Mesothelial cell of epicardium (in vitro differentiated cells): ENCODE measurements at places on chromosomes 11 and 22.

DNA sequence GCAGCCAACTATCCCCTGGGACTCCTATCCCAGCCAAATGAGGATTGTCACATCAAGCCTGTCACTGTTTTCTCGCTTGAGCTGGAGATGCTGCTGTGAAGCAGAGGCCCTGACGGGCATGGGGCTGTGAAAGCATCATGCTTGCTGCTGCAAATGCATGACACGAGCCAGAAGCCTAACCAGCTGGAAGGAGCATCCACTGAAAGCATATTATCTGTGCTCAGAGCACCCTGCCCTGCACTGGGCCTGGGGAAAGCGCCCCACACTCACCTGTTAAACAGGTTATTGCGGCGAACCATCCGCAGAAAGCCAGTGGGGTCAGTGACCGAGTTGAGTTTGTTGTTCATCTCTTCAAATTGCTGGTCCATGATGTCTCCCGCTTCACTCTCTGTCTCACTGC is 110.9 kb upstream of the PITPNB start:
- no peak for DNase-seq

- DNase-seq: no peak
These were observed 44.3 kb upstream of the BMAL1 start for GRCh38 chr11:13233173-13233745.

- no peak for DNase-seq
These were observed 1.4 kb upstream of the CELSR1 start for GRCh38 chr22:46538814-46539160.

- no peak for DNase-seq
These were observed 15.6 kb downstream of the ARAP1 start for GRCh38 chr11:72736452-72737069.

- no peak for DNase-seq
These were observed 40.5 kb upstream of the STK33 start for GRCh38 chr11:8634498-8634897.

DNA sequence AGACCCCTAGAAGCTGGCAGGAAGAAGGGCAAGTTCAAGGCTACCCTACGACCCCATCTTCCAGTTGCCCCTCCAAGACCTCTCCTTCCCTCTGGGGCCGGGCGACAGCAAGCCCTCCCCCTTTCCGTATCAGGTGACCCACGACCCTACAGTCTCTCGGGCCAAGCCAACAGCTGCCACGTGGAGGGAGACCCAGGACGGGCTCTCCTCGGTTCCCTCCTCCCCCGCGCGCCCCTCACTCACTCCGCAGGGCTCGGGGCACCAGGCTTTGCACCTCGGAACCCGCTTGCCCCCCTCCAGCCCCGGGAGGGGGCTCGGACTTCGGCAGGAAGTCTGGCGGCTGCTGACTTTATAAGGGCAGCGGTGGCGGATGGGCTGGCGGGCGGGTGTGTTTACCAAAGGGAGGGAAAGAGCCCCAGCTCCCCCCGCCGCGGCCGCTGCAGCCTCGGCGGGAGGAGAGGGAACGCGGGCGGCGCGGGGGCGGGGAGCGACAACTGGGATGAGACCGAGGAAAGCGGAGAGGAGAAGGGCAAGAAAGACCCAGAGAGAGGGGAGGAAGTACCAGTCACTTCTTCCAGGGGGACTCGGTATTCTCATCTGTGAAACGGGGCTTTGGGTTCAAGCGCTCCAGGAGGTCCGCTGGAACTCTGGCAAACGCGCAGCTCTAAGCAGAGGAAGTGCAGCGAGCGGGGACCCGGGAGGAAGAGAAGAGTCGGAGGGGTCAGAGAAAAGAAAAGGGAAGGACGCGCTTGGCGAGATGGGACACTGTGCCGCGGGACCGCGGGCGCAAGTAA is 767 bp downstream of the SLC43A1 start:
- no peak for DNase-seq

DNA sequence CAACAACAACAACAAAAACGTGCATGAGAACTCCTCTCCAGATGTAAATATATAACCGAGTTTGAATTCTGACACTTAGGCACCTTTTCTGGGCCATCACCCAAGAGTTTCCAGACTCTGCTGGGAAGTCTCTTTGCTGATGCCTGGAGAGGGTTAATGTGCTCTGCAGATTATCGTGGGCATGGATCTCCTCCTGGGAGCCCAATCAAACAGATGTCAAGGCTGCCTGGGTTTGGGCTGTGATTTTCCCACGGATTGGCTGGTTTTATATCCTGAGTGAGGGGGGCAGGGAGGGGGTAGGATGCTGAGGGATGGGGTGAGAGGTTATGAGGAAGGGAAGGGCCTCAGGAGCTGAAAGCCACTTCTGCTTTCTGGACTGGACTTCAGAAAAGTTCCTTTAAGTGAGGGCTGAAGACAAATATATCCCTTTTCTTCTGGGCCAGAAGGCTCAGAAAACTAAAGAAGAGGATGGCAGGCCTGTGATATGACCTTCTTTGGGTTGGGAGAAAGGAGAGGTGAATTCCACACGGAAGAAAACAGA is 4.2 kb downstream of the ELF5 start:
- DNase-seq: no peak

- no peak for DNase-seq
These were observed 36.0 kb downstream of the PARVA start for GRCh38 chr11:12413141-12414052.

DNA sequence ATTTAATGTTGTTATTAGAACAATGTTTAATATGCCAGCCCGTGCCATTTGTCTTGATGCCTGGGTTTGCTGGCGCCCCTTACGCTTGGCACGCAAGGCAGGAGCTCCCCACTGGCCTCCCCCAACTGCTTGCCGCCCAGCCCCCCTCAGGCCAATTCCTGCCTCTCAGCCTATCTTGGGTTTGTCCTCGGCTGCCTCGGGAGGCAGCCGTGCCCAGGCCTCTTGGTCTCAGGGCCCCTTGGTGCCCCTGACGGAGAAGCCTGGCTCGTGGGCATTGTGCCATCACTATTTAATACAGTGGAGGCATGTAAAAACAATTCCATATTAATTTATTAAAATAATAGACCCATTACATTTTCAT is 119.8 kb downstream of the KCNQ1OT1 start:
- peak; percentile 30 for DNase-seq

- no peak for DNase-seq
These were observed 26.9 kb upstream of the CYB5R3 start for GRCh38 chr22:42676059-42676607.

DNA sequence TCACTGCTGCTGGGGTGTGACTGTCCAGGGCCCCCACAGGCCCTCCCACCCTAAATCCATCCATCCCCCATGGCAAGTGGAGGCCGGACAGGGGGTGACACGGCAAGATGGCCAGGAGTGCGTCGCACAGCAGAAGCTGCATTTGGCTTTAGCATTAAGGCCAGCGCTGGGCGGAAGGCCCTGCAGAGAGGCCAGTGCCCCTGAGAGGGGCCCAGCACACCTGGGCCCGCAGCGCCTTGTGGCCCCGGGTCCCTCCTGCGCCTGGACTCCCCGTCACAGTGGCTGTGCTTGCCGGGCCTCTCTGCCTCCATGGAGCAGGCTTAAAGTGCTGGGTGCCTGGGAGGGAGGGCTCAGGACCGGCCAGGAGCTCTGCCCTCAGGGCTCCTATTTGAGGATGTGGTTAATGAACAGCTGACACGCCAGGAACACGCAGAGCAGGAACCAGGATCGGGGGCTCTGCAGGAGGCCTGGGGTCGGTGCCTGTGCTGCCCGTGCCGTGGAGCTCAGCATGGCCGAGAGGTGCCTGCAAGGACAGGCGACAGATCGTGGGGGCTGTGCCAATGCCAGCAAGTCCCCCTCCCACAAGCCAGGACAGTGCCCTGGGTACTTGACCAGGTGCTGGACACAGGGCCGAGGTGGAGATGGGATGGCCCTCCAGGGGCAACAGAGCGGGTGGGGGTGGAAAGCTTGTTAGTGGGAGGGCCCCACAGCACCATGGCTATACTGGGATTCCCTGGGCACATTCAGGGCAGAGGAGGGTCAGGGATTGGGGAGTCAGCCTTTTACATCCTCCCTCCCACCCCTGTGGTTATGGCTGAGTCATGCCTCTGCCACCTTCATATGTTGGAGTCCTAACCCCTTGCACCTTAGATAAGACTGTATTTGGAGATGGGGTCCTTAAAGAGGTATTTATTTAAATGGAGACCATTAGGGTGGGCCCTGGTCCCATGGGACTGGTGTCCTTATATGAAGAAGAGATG is 30.9 kb upstream of the CARS1 start:
- DNase-seq: no peak

DNA sequence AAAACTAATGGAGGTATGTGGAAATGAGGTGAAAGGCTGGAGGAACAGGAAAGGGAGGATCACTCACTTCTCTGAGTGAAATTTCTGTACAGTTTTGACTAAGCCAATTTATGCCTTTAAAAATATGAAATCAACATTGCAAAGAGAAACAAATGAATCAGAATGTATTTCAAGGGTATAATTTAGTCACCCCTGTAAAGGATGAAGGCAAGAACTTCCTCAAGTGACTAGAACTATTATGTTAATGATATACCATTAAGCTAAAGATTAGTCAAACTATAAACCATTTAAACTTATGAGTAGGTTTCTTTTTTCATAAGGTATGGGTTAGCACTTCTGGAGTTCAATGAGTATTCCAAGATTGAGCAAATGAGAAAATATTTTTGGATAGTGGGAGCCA is 184.5 kb upstream of the CHORDC1 start:
- DNase-seq: no peak

DNA sequence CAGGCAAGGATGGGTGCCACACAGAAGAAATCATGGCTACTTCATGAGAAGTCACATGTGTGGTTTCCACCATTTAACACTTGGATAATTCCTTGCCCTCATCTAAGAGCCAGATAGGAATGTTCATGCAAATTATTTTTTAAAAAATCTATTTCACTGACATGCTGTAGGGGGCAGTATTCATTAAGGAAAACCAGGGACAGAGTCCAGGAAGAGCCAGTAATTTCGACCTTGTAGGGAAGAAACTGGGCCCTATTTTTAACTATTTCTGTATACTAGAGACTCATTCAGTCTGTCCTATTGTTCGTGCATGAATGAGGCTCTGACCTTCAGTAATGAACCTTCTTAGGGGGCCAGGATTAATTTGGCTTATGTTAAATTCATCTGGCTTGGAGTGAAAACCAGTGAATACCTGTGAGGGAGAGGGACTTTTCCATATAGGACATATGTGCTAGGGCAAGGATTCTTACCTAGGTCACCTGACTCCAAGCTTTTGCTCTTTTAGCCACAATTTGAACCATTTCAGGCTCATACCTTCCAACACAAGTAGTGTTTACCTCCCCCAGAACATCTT is 192.7 kb downstream of the NAV2 start:
- no peak for DNase-seq

DNA sequence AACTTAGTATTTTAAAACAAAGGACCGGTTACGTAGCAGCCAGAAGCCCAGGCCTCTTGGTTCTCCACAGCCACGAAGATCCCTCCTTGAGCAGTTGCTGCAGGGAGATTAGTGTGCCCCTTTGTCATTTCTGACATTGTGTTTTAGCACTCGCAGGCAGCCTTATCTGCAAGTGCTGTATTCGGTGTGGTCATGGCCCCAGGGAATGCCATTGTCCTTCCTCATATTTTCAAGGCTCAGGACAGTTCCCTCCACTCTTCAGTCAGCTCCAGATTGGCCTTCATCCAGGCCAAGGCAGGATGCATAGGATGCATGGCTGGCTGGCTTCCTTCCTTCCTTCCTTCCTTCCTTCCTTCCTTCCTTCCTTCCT is 88.5 kb downstream of the ZBTB16 start:
- no peak for DNase-seq

DNA sequence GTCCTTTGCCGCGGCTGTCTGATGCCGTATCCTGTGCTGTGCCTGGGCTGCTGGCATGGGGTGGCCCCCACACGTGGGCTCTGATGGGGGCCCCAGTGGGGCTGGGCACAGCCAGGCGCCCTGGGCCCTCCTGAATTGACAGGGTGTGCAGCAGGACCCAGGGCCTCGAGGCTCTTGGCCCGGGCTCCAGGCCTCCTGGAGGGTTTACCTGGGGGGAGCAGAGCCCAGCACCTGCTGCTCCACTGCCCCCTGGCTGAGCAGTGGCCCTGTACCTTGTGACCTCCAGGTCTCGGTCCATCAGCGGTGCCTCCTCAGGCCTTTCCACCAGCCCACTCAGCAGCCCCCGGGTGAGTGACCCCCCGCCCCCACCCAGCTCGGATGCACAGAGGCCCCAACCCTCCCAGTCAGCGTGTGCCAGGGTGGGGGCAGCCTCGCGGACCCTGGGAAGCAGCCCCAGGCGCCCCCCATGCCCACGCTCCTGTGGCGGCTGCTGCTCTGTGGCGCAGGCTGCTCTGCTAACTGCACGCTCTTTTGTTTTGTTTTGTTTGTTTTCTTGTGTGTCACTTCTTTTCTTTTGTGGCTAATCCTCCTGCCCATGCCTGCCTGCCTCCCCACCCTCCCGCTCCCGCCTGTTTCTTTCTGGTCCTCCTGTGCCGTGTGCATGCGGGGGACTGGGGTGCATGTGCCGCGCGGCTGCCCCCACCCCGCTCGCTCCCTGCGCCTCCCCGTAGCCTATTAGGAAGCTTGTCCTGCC is 36.9 kb downstream of the MOB2 start:
- no peak for DNase-seq

DNA sequence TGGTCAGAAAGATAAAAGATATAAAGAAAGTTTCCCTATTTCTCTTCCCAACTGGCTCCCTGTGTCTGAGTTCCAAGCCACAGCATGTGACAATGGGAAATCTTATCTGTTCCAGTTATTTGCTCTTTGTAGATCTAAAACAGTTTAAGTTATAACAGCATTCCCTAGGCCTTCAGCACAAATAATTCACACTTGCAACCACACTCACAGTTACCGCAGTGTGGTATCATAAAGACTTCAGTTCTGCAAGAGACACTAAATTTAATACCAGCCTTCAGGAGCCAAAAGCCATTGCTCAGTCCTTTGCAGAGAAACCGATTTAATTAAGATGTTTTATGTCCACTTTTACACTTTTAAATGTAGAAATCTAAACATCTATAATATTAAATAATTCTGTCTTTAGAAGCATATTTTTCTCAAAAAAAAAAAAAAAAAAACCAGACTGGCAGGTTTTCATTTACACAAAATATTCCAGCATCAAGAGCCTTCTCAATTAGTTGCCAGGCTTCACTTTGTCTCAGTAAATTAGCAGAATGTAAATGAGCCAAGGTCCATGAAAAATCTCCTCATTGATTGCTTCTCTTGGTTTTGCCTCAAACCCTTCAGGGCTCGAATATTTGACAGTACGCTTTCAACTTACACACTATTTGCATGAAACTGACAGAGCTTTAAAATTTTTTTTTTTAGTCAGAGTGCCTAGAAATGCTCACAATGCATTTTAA is 300.0 kb upstream of the DDI1 start:
- DNase-seq: no peak

DNA sequence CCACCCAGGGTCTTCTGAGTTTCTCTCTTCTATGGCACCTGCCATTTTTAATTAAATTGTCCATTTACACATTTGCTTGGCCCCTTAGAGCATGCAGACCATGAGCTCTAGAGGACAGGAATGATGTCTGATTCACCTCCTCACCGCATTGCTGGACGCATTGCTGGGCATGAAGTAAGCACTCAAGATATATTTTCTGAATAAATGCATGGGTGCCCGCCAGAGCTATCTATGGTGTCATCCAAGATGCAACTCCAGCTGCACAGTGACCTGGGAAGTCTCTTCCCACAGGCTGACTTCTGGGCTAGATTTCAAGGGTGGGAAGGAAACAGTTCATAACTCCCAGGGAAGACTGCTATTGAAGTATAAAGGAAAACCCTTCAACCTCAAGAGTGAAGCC is 66.6 kb upstream of the ASPHD2 start:
- DNase-seq: no peak
